ENCODE measurements at places on chromosomes 6 and 20.

GRCh38 chr6:68658338-68658737 lies 23.3 kb downstream of the ADGRB3 start:
- DNase-seq, result no peak

DNA sequence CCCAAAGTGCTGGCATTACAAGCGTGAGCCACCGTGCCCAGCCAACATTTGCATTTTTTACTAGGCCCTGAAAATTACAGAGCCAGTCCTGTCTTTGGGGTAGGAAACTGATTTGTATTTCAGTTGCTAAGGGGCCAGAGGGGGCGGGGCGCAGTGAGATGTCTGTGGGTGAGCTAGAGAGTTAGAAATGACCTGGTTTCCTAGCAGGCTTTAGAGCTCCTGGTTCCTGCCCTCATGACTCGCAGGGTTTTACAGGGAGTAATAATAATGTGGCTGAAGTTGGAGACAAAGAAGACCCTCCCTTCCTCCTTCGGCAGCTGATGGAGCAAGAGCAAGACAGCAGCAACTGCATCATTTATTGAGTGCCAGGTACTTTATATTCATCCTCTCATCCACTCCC lies 131.5 kb downstream of the TFAP2C start:
- DNase-seq, result no peak

DNA sequence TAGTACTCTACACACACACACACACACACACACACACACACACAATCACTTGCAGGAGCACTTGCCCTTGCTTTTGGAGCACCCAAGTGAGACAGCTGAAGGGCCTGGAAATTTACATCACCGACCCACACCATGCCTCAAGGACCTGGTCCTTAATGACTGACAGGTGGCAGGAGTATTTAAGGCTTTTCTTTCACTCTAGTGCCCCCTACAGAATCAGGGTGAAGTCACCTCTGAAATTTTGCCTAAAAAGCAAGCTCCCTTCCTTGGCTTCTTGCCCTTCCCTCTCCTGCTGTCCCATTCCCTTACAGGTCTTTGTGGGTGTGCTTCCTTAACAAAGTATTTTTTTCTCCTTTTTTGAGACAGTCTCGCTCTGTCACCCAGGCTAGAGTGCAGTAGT lies 353.5 kb upstream of the IRAK1BP1 start:
- no peak for DNase-seq

DNA sequence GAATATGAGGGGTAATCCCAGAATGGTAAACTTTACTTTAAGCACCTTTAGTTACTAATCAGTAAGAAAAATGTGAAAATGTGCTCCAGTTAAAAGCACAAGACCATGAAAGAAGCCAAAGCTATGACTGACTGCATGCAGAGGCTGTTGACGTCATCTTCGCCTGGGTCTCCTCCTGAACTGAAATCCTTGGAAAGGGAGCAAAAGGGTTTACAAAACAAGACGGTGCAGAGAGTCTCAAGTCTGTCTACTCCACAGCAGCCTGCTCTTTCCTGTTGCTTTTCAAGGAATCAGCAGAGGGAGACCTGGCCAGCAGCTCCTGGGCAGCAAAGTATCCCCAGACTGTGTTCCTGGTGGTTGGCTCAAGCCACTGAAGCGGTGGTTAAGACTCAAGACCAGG lies 10.2 kb downstream of the FKBP1A start:
- no peak for DNase-seq

- no peak for DNase-seq
Observed at GRCh38 chr6:111591901-111592461, 13.7 kb downstream of the TRAF3IP2 start.

DNA sequence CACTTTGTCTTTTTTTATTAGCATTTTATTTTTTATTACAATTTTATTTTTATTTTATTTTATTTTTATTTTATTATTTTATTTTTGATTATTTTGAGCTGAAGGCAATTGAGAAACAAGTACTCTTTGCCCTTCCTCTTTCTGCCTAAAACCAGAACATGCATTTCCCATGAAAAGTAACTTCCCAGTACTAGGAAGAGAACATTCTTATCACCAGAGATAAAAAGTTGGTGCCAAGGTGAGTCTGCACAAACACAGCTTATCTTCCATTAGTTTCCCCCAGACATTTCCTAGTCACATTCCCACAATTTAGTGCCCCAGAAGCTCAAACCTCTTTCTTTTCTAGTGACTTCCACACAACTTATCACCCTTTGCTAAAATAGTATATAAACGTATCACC lies 84.8 kb downstream of the CD24 start:
- DNase-seq, result no peak

DNA sequence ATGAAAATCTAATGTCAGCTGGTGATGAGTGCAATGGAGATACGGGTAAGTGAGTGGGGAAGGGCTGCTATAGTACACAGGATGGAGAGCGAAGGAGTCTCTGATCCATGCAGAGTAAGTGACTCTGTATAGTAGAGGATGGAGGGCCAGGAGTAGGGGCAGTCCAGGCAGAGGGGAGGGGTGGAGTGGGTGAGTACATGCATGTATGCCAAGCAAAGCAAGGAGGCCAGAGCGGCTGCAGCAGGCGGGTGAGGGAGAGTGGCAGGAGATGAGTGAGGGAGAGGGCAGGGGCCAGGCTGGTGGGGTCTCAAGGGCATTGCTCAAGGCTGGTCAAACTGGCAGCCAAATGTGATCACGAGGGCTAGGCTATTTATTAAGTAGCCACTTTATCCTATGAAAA lies 94.0 kb downstream of the PREP start:
- DNase-seq, result no peak

GRCh38 chr6:12150812-12151432 lies 138.8 kb downstream of the HIVEP1 start:
- no peak for DNase-seq

GRCh38 chr6:73062837-73063236 lies 162.5 kb downstream of the KHDC1L start:
- DNase-seq, result no peak

GRCh38 chr6:3819161-3820110 lies 29.7 kb upstream of the FAM50B start:
- DNase-seq, result no peak

GRCh38 chr6:163720005-163720404 lies 305.5 kb downstream of the QKI start:
- DNase-seq, result no peak

All from activated CD8-positive, alpha-beta memory T cell treated with anti-CD3 and anti-CD28 coated beads for 48 hours (primary cell).